ENCODE measurements at places on chromosomes 2 and 18. TPM values are rescaled to one million over a fixed set of nuclear protein-coding genes. Genes with fewer than 3 reads are reported as not detected.

COBLL1 gene
- total RNA-seq, result 13.4 TPM

LIMS2 gene
- 0.16 TPM for total RNA-seq

LBX2 gene
- total RNA-seq, result 1.8 TPM

CD226 gene
- 178 TPM for total RNA-seq

- no peaks in the 10 kb centered on the region for H3K27me3 ChIP-seq
- H3K4me3 ChIP-seq, result no peak overlapping the region
- no peaks in the 10 kb centered on the region for H3K4me1 ChIP-seq
- no peak overlapping the region for H3K27ac ChIP-seq
Measured at GRCh38 chr2:4604767-4605166, 901.4 kb downstream of the DCDC2C start.

GRCh38 chr2:174572556-174572955 lies 25.0 kb downstream of the WIPF1 start:
- no peaks in the 10 kb centered on the region for H3K27me3 ChIP-seq
- no peak for DNase-seq
- no peak overlapping the region for H3K27ac ChIP-seq
- peaks cover 98% of the 10 kb centered on the region for H3K36me3 ChIP-seq
- H3K4me3 ChIP-seq, result no peak overlapping the region

DNA sequence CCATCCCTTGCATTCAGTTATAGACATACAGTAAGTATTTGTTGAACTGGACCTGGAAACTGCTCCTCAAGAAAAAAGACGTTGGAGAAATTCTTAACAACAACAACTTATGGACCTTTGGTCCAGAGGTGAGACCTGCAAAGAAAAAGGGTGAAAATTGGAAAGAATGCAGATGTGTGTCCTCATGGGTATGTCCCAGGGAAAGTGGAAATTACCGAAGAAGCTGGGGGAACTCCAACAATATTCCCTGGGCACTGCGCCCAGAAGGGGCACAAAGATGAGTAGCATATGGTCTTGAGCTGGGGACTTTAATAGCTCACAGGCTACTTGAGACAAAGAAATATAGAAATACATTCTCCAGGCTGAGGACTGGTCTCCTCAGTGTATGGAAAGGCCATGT lies 35.5 kb upstream of the YWHAQ start:
- no peaks in the 10 kb centered on the region for H3K27me3 ChIP-seq
- no peak for DNase-seq
- no peaks in the 10 kb centered on the region for H3K36me3 ChIP-seq
- no peak overlapping the region for H3K27ac ChIP-seq
- H3K4me1 ChIP-seq, result peaks cover 11% of the 10 kb centered on the region

All from natural killer cell (primary cell).